ENCODE measurements at places on chromosomes 7 and 10. TPM values are rescaled to one million over a fixed set of nuclear protein-coding genes. Genes with fewer than 3 reads are reported as not detected.

Gene KLF14
- total RNA-seq = not detected

- peaks cover 9% of the 10 kb centered on the region for H3K27me3 ChIP-seq
- no peak overlapping the region for H3K4me3 ChIP-seq
- no peaks in the 10 kb centered on the region for H3K36me3 ChIP-seq
Measured at GRCh38 chr10:1195828-1196227, 139.6 kb downstream of the WDR37 start.

Gene SPDYE2B
- 0.15 TPM for total RNA-seq

Gene PRPF18
- total RNA-seq = 26.0 TPM

DNA sequence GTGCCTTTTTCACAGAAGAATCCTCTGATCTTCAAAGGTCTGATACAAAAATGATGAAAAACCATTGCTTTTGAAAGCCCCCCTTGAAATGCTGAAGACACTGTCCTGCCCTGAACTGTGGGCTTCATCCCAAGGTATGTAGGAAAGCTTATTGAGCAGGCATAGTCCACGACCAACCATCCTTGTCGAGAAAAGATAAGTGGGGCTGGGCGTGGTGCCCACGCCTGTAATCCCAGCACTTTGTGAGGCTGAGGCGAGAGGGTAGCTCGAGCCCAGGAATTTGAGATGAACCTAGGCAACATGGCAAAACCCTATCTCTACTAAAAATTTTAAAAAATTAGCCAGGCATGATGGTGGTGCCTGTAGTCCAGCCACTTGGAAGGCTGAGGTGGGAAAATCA, 25.6 kb downstream of the TACR2 start:
- peaks cover 63% of the 10 kb centered on the region for H3K36me3 ChIP-seq
- no peaks in the 10 kb centered on the region for H3K27me3 ChIP-seq
- H3K4me3 ChIP-seq = no peak overlapping the region
- no peak for DNase-seq
- H3K27ac ChIP-seq = no peak overlapping the region
- peaks cover 32% of the 10 kb centered on the region for H3K4me1 ChIP-seq

Gene PDGFA
- total RNA-seq = 0.73 TPM

- no peaks in the 10 kb centered on the region for H3K4me1 ChIP-seq
- H3K36me3 ChIP-seq = no peaks in the 10 kb centered on the region
- H3K27ac ChIP-seq = no peak overlapping the region
Measured at GRCh38 chr10:108688314-108688713, 1235.0 kb downstream of the XPNPEP1 start.

Gene HMX2
- not detected for total RNA-seq

Gene AKR1C4
- total RNA-seq = not detected

Gene NRP1
- total RNA-seq = 2.0 TPM

Gene TCERG1L
- not detected for total RNA-seq

- no peaks in the 10 kb centered on the region for H3K27me3 ChIP-seq
- DNase-seq = no peak
- H3K4me1 ChIP-seq = peaks cover 41% of the 10 kb centered on the region
Measured at GRCh38 chr10:74827694-74828093, 1.3 kb downstream of the KAT6B start.

GRCh38 chr10:112565434-112566053, 118.5 kb downstream of the VTI1A start:
- no peaks in the 10 kb centered on the region for H3K36me3 ChIP-seq
- DNase-seq = peak; percentile 18
- no peaks in the 10 kb centered on the region for H3K4me1 ChIP-seq

Gene MICALL2
- total RNA-seq = 1.6 TPM

DNA sequence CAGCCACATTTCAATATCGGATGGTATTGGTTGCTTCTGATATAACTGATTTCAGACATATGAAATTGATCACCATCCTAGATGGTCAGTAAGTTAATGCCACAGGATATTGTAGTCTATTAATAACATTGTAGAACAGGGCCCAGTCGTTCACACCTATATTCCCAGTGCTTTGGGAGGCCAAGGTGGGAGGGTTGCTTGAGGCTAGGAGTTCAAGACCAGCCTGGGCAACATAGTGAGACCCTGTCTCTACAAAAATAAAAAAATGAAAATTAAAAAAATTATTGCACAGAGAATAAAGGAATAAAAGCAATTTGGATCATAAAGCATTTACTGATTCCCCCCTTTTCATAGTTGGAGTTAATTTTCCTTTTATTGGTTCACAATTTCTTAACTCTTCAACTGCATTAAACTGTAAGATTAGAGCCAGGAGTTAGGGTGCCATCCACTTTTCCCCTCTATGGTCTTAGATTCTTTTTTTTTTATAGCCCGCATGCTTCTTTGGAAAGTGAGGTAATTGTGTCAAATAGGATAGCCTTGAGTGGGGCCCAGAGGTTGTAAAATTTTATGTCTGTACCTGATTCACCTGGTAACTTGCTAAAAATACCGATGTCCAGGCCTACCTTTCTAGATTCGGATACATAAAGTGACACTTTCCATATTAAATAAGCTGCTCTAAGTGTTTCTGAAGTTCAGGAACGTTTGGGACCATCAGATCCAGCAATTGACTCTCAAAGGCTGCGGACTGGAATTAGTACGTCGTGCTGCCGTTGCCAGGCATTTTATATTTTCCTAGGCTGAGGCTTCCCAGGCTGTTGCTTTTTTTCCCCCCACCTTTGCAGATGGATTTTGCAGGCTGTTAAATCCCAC, 24.7 kb downstream of the ADK start:
- no peak for DNase-seq
- H3K27me3 ChIP-seq = no peaks in the 10 kb centered on the region
- H3K4me1 ChIP-seq = peaks cover 34% of the 10 kb centered on the region
- peak overlapping the region; percentile 93 for H3K4me3 ChIP-seq
- H3K36me3 ChIP-seq = no peaks in the 10 kb centered on the region

GRCh38 chr7:28937103-28937502, 21.0 kb downstream of the TRIL start:
- H3K36me3 ChIP-seq = no peaks in the 10 kb centered on the region
- H3K4me1 ChIP-seq = no peaks in the 10 kb centered on the region
- H3K27ac ChIP-seq = no peak overlapping the region
- peaks cover 21% of the 10 kb centered on the region for H3K27me3 ChIP-seq

- H3K27ac ChIP-seq = no peak overlapping the region
- peaks cover 27% of the 10 kb centered on the region for H3K4me1 ChIP-seq
- DNase-seq = no peak
- H3K36me3 ChIP-seq = peaks cover 33% of the 10 kb centered on the region
- no peak overlapping the region for H3K4me3 ChIP-seq
Measured at GRCh38 chr7:7793921-7794320, 75.5 kb upstream of the RPA3 start.

Gene MKX
- 0.23 TPM for total RNA-seq

DNA sequence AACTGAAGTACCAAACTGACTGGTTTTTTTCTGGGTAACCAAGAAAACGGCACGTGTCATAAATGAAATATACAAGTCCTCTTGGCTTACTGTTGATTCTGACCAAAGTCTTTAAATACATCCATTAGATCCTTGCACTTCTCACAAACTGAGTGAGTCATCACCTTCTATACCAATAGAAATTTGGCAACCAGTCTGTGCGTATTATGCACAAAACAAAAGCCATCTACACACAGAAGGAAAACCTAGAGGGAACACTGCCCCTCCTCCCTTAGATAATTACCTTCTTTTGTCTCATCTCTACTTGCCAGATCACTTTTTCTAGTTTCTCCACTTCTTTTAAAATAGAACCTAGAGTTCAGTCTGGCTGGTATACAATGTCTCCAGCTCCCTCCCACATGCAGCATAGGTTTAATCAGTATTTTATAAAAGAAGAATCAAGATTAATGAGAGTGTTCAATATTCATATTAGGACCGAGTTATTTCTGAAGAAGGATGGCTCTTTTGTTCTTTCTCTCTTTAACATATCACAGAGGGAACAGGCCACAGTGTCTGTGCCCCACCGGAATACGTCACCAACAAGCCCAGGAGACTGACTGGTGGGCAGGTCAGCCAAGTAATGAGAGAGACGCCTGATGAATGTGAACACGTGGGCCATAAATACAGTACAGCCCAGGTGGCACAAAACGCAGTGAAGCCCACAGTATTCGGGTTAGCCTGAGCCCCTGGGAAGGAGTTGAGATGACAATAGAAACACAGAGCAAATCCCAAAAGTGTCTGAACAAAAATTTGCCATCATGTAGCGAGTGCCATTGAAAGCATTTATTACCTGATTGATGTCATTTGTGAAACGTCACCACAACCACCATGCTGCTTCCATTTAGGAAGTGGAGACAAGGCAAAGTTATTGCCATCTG, 91.3 kb downstream of the KIAA1549 start:
- H3K27me3 ChIP-seq = peaks cover 9% of the 10 kb centered on the region
- no peak overlapping the region for H3K4me3 ChIP-seq
- no peaks in the 10 kb centered on the region for H3K36me3 ChIP-seq
- H3K4me1 ChIP-seq = peaks cover 19% of the 10 kb centered on the region

GRCh38 chr10:31219306-31219705, 99.7 kb upstream of the ZEB1 start:
- no peak overlapping the region for H3K4me3 ChIP-seq
- no peak overlapping the region for H3K27ac ChIP-seq
- peaks cover 1% of the 10 kb centered on the region for H3K27me3 ChIP-seq
- H3K36me3 ChIP-seq = no peaks in the 10 kb centered on the region
- H3K4me1 ChIP-seq = no peaks in the 10 kb centered on the region

GRCh38 chr10:32326119-32326518, 20.8 kb downstream of the EPC1 start:
- DNase-seq = no peak
- no peak overlapping the region for H3K27ac ChIP-seq
- H3K4me1 ChIP-seq = peaks cover 49% of the 10 kb centered on the region
- peaks cover 32% of the 10 kb centered on the region for H3K36me3 ChIP-seq
- H3K4me3 ChIP-seq = no peak overlapping the region

Gene MEOX2
- total RNA-seq = not detected

Gene ZNF735
- total RNA-seq = not detected

Gene CAPZA2
- 155 TPM for total RNA-seq

Gene GCK
- total RNA-seq = not detected

Gene CHST15
- 0.20 TPM for total RNA-seq

DNA sequence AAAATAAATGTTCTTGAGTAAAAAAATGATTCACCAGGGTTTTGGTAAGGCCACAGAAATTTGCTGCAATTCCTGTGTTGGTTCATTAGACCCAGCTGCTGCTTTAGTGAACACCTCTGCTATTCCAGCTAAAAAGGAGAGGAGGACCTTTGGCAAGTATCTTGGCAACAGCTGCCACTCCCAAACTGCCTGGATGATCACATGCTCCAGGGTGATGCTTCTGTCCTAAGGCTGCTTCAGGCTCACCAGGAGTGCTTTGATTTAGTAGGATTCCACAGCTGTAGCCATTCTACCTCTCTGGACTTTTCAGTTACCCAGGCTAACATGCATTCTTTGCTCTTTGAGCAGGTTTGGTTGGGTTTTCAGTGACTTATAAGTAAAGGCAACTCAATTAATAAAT, 82.6 kb upstream of the NPVF start:
- DNase-seq = no peak
- no peaks in the 10 kb centered on the region for H3K36me3 ChIP-seq
- no peaks in the 10 kb centered on the region for H3K4me1 ChIP-seq

Gene OR2A7
- 3.0 TPM for total RNA-seq

DNA sequence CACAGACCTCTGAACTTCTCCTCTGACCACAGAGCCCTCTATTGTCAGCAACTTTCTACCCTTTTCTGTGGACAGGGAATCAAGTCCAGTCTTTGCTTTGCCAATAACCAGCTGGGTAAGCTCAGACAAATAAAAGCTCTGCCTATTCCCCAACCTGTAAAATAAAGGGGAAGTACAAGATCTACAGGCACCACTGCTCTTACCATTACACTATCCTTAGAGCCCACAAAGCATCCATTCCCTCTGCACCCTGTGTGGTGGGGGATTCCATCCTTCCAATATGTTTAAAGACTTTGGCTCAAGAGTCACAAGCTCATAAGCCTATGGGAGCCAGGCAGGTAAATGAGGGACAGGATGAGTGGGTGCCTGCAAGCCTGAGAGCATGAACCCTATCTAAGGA, 88.2 kb downstream of the PARD3 start:
- H3K27me3 ChIP-seq = no peaks in the 10 kb centered on the region
- no peaks in the 10 kb centered on the region for H3K4me1 ChIP-seq
- H3K36me3 ChIP-seq = no peaks in the 10 kb centered on the region
- no peak for DNase-seq
- H3K4me3 ChIP-seq = no peak overlapping the region

GRCh38 chr7:91941450-91941849, 788 bp downstream of the AKAP9 start:
- peak; percentile 42 for DNase-seq
- H3K4me3 ChIP-seq = peak overlapping the region; percentile 89
- peaks cover 35% of the 10 kb centered on the region for H3K4me1 ChIP-seq
- H3K27ac ChIP-seq = peak overlapping the region; percentile 91
- H3K27me3 ChIP-seq = no peaks in the 10 kb centered on the region

Gene GLUD1
- total RNA-seq = 121 TPM

GRCh38 chr7:116075351-116076145, 45.0 kb upstream of the TFEC start:
- no peak overlapping the region for H3K4me3 ChIP-seq
- no peaks in the 10 kb centered on the region for H3K36me3 ChIP-seq
- no peak for DNase-seq
- no peaks in the 10 kb centered on the region for H3K4me1 ChIP-seq
- no peaks in the 10 kb centered on the region for H3K27me3 ChIP-seq

GRCh38 chr10:26448292-26448691, 10.2 kb downstream of the APBB1IP start:
- peak overlapping the region; percentile 54 for H3K4me3 ChIP-seq
- peak overlapping the region; percentile 86 for H3K27ac ChIP-seq
- H3K4me1 ChIP-seq = peaks cover 69% of the 10 kb centered on the region
- H3K27me3 ChIP-seq = no peaks in the 10 kb centered on the region
- DNase-seq = no peak

GRCh38 chr10:33353853-33354252, 19.4 kb upstream of the NRP1 start:
- H3K4me1 ChIP-seq = peaks cover 1% of the 10 kb centered on the region
- H3K36me3 ChIP-seq = peaks cover 3% of the 10 kb centered on the region
- DNase-seq = no peak
- H3K27ac ChIP-seq = no peak overlapping the region

- no peaks in the 10 kb centered on the region for H3K4me1 ChIP-seq
- no peak overlapping the region for H3K4me3 ChIP-seq
- no peak overlapping the region for H3K27ac ChIP-seq
- H3K36me3 ChIP-seq = no peaks in the 10 kb centered on the region
- no peak for DNase-seq
- no peaks in the 10 kb centered on the region for H3K27me3 ChIP-seq
Measured at GRCh38 chr10:111856631-111857030, 326.9 kb downstream of the GPAM start.

GRCh38 chr10:128393546-128393945, 267.3 kb upstream of the MKI67 start:
- no peak overlapping the region for H3K4me3 ChIP-seq
- H3K4me1 ChIP-seq = no peaks in the 10 kb centered on the region
- no peak for DNase-seq
- no peaks in the 10 kb centered on the region for H3K36me3 ChIP-seq
- H3K27me3 ChIP-seq = no peaks in the 10 kb centered on the region

Gene DOCK1
- total RNA-seq = 0.13 TPM

GRCh38 chr7:77687100-77687746, 9.0 kb upstream of the RSBN1L start:
- H3K27me3 ChIP-seq = no peaks in the 10 kb centered on the region
- H3K36me3 ChIP-seq = peaks cover 36% of the 10 kb centered on the region
- H3K27ac ChIP-seq = peak overlapping the region; percentile 72
- no peak overlapping the region for H3K4me3 ChIP-seq
- peaks cover 26% of the 10 kb centered on the region for H3K4me1 ChIP-seq

Gene ECHDC3
- not detected for total RNA-seq

All from activated CD4-positive, alpha-beta memory T cell treated with anti-CD3 and anti-CD28 coated beads, Interleukin-2, amount 10 ng/mL, durations not matched to agents 7 days and 5 days (primary cell).